ENCODE measurements at places on chromosomes 3 and 15. TPM values are rescaled to one million over a fixed set of nuclear protein-coding genes. Genes with fewer than 3 reads are reported as not detected.

DNA sequence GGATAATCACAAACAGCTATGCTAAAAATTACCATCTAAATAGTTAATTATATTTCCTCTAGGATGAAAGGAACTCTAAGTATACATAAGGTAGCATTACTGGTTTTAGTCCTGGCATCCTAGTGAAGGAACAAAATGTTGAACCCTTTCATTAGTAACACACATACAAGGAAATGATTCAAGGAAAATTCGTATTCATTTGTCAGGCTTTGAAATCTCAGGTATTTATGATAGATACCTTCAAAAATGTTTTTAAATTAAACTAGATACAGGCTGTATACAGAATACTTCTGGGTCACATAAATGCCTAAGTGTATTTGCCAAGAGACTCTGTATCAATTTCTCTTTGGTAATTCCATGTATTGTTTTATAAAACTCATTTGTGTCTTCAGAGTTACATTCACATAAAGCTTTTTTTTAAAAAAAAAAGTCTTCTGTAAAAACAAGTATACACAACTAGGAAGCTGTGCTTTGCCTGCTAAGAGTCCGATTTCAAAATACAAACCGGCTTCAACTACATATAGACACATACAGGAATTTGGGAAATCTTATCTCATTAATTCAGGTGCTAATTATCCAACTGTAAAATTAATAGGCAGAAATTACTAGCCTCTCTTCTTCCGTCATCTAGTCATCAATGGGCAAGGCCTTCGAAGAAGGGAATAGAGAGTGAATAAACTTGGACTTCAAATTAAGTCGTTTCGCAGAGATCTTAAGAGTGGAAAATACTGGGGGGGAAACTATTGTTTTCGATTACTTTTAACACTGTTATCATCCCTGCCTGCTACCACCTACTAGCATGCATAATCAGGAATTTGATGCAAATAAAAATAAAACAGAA lies 1.3 kb downstream of the SECISBP2L start:
- no peak for DNase-seq

- no peak for DNase-seq
Observed at GRCh38 chr3:77489216-77489615, 449.3 kb downstream of the ROBO2 start.

DNA sequence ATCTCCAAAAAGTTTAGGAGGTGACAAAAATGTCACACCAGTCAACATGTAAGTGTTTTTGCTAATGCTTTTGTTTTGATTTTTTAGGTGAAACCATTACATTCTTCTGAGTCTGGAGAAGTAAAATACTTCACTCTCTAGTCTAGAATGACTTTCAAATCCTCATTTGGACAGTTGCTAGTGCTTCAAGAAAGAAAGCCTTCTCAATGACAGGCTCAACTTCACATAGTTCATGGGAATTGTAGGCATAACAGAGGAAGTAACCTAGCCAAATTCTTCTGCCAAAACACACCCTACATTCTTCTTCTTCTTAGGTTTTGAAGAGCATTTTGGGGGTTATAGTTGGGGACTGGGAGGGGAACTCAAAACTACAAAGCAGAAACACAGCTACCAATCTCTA lies 29.4 kb upstream of the HEG1 start:
- DNase-seq: no peak

ASB14 gene
- total RNA-seq: not detected

DNA sequence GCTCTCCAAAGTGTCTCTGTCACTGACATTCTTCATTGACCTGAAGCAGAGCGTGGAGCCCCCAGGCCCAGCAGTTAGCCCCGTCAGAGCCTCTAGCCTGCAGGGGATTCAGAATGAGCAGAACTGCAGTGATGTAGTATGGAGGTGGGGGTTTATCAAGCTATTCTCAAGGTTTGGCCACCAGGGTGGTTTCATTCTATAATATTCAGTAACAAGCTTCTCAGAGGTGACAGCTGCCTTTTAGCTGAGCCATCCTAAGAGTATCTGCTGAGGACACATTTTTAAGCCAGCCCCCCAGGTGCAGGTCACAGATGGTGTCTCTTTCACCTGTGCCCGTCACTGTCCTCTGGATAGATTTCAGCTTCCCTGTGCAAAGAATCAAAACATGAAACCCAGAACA lies 31.9 kb downstream of the CMTM7 start:
- no peak for DNase-seq

GRCh38 chr3:48636149-48636655 lies 941 bp upstream of the SLC26A6 start:
- DNase-seq: no peak

GOLGA8H gene
- not detected for total RNA-seq

- DNase-seq: no peak
Observed at GRCh38 chr15:44298878-44299277, 10.4 kb downstream of the GOLM2 start.

DNA sequence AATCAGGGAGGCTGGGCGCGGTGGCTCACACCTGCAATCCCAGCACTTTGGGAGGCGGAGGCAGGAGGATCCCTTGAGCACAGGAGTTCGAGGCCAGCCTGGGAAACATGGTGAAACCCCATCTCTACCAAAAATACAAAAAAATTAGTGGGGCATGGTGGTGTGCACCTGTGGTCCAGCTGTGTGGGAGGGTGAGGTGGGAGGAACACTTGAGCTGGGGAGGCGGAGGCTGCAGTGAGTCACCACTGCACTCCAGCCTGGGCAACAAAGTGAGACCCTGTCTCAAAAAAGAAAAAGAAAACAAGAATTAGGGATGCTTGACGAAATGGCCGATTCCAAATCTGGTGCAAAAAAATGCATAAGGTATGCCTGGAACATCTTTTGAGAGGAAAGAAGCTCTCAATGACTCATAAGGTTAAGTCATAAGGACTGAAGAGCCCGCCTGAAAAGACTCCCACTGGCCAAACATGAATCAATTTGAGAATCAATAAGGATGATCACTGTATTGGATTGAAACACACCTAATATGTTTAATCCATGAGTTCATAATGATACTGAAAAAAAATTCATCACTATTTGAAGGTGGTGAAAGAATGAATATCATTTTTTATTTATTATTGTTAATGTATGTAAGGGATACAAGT lies 27.7 kb downstream of the BLM start:
- no peak for DNase-seq

GRCh38 chr15:57017024-57017423 lies 98.6 kb downstream of the TCF12 start:
- no peak for DNase-seq

GRCh38 chr3:28791713-28792255 lies 443.2 kb upstream of the AZI2 start:
- no peak for DNase-seq

MUC20 gene
- total RNA-seq: 115 TPM

GRCh38 chr15:58352026-58352929 lies 79.5 kb upstream of the LIPC start:
- no peak for DNase-seq

LSAMP gene
- 5.1 TPM for total RNA-seq

DNA sequence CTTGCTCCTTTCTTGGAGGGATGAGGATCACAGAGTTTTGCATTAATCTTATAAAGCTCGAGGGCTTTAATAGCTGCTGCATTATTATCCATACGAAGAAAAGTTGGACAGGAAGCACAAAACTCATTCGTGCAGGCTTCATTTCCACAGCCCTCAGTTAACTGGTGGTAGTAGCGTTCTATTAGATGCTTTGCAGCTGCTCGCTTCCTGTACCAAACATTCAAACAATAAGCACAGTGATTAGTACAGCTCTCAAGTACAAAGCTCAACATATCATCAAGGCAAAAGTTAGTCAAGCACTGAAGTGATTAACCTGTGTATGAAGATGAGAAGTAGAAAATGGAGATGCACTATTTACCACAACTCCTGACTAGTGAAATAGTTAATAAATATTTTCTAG lies 63.3 kb downstream of the UBE3A start:
- no peak for DNase-seq

GRCh38 chr3:195069501-195070251 lies 201.3 kb downstream of the XXYLT1 start:
- DNase-seq: peak; percentile 16

GRCh38 chr3:112136959-112137693 lies 4.1 kb upstream of the GCSAM start:
- DNase-seq: no peak

ISLR2 gene
- total RNA-seq: 0.89 TPM

- no peak for DNase-seq
Observed at GRCh38 chr3:120475722-120476377, 25.1 kb upstream of the FSTL1 start.

RAD18 gene
- 11.1 TPM for total RNA-seq

GRM2 gene
- not detected for total RNA-seq

DNA sequence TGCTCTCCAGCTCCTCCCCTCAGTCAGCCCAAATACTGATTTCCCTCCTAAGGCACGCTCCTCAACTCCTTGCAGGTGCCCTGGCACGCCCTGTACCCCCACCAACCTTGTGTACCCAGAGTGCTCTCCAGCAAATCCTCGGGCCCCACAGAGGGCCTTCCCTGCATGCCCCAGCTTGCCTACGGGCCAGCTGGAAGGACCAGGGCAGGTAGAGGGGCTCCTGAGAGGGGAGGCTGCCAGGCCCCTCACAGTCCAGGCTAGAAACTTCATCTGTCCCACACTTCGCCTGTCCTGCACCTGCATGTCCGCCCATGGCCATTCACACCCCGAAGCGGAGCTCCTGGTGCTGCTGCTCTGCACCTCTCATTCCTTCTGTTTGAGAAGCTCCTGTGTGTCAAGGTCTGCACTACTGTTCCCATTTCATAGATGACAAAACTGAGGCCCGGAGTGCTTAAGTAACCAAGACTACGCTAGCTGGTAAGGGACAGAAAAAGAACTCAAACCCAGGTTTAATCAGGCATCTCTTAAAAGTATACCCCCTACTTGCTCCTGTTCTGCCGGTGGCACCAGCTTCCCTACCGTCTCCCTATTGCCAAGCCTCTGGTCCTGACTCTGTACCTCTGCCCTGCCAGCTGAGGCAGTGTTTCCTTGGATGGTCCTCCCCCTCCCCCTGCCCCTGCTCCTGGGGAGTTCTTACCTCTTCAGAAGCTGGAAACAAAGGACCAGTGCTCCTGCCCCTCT lies 35.6 kb downstream of the ZXDC start:
- no peak for DNase-seq

SLC26A6 gene
- total RNA-seq: 116 TPM

- no peak for DNase-seq
Observed at GRCh38 chr15:74301583-74302361, 65.6 kb downstream of the CCDC33 start.

EPHB1 gene
- 1.1 TPM for total RNA-seq

GRCh38 chr3:30843877-30844276 lies 50.6 kb downstream of the GADL1 start:
- no peak for DNase-seq

DNA sequence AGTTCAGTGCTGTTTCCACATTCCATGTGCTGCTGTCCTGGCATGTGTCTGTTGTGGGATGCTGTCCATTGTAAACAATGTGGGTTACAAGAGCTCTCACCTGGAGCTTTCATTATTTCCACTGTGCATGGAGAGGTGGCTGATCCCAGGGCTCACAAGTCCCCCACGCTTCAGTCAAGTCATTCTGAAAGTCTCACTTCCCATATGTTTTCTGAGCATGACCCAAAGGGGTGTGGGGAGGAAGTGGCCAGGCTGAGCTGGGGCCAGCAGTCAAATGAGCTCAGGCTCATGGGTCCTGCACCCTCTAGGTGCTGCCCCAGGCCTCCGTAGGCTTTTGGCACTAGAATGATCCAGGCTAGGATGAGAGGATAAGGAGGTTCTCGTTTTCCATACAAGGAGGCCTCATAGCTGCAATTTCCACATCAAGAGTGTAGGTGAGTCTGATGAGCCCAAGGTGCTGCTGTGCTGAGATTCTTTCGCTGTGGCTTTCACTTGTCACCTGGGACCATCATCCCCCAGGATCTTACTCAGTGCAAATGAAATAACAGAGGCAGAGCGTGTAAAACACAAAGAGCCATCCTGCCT lies 22.0 kb downstream of the STARD5 start:
- peak; percentile 37 for DNase-seq

MYEF2 gene
- 12.3 TPM for total RNA-seq

- no peak for DNase-seq
Observed at GRCh38 chr3:154584974-154585373, 155.0 kb upstream of the GPR149 start.

GABRR3 gene
- total RNA-seq: not detected

BOC gene
- total RNA-seq: 4.2 TPM

OSTN gene
- not detected for total RNA-seq

- no peak for DNase-seq
Observed at GRCh38 chr3:122409446-122409845, 6.4 kb downstream of the WDR5B start.

- DNase-seq: no peak
Observed at GRCh38 chr15:63051156-63052066, 8.9 kb downstream of the TPM1 start.

- no peak for DNase-seq
Observed at GRCh38 chr15:100041127-100041828, 300.5 kb downstream of the ADAMTS17 start.

- DNase-seq: peak; percentile 43
Observed at GRCh38 chr15:80031841-80032240, 27.6 kb upstream of the ZFAND6 start.

GRCh38 chr15:74262625-74263024 lies 26.5 kb downstream of the CCDC33 start:
- no peak for DNase-seq

ZDHHC3 gene
- 171 TPM for total RNA-seq

DNA sequence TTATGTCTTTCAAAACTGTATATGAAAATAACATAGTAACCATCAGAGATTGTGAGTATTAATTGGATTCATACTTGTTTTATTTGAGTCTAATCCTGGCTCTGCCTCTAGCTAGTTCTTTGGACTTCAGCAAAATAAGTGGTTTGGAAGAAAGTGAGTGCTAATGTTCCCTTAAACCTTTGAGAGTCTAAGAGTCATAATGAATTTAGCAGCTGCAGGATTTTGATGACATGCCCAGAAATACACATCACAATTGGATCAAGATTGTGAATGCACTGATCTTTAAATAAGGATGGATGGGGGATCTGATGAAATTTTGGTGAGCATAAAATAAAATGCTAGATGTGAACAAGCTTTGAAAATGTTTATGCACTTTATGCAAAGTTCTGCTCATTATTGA lies 79.9 kb upstream of the FAM98B start:
- DNase-seq: no peak

DNA sequence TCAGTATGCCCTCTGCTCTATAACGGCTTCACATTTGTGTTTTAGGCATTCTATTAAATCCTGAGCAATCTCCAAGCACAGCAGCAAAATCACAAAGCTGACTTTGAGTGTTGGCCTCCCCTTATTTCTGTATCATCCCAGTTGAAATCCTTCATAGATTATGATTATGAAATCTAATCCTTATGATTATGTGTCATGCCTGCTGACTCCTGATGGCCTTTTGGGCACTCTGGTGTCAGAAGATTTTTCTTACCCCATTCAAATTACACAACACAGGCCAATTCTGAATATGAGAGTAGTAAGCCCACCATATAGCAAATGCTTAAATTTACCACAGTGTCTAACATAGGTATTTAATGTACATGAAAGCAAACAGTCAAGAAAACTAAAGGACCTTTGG lies 34.3 kb downstream of the CDV3 start:
- DNase-seq: no peak

GRCh38 chr15:48679952-48680351 lies 34.4 kb upstream of the FBN1 start:
- no peak for DNase-seq

Measured in left colon (tissue), 2 donors.